ENCODE measurements at places on chromosomes 3 and 15.

- DNase-seq, result no peak
Measured at GRCh38 chr15:40310001-40310959, 2.5 kb upstream of the PLCB2 start.

DNA sequence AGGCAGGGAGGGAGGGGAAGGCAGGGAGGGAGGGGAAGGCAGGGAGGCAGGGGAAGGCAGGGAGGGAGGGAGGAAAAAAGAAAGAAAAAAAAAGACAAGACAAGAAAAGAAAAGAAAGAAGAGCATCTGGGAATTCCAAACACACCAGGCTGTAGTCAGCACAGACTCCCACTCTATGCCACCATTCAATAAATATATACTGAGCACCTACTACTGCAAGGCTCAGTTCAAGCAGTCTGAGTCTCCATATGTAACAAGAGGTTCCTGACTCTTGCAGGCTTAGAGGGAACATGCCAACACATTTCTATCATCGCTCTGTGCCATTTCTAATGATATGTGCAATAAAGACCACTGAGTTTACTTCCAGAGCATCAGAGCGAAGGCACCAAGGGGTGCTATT is 47.7 kb downstream of the ANXA2 start:
- DNase-seq, result no peak

DNA sequence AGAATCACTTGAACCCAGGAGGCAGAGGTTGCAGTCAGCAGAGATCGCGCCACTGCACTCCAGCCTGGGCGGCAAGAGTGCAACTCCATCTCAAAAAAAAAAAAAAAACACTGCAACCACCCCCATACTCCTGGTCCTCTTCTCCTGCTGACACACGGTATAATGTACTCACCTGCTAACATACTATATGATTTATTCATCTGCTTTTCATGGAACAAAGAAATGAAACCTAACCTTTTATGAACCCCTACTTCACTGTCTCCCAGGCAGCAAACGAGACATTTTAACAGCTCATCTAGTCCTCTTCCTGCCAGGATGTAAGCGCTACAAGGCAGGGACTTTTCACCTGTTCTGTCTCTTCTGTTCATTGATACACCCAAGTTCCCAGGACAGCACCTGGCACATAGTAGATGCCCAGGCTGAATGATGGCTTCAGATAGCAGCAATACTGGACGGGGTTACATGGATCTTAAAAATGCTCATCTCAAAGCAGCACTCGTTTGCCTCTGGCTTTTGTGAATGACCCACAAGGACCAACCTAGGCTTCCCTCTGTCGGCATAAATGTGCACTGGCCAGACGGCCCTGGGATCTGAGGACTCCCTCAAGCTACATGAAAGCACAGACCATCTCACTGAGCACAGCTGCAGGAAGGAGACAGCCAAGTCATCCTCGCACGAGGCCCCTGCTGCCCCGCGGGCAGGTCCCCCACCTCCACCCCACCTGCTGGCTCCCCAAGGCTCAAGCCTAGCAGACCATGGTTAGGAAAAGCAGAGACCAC is 20.3 kb downstream of the XXYLT1 start:
- DNase-seq, result no peak

DNA sequence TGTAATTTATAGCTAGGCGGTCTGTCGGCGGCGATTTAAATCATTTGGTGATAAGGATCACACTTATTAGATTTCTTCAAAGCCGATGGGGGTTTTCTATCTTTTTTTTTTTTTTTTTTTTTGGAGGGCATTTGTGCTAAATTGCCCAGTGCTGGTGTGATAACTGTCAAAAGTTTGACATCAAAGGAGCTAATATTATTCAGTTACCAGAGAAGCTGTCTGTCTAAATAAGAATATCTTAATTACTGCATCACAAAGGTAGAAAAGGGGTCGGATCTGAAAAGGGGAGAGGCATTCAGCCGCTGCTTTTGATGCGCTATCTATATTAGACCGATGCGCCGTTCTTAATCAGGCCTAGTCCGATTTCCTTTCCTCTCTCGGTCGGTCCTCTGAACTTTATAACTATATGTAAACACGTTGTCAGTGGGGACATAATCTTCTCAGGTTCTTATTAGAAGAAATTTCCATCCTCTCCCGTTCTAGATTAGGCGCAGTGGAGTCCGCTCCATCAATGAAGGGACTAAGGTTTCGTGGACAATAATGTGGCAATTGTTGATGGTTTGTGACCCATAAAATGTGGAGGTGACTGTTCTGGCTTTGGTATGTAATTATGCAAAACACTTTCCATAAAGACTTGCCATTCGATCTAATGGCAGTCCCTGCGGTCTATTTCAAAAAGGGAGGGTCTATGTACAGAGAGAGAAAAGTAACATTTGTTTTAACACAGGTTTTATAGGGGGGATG is 31.7 kb downstream of the NR2F2 start:
- no peak for DNase-seq

GRCh38 chr3:11089931-11090330 is 64.4 kb upstream of the HRH1 start:
- DNase-seq, result no peak

- DNase-seq, result no peak
Measured at GRCh38 chr3:12178091-12178820, 19.5 kb upstream of the TIMP4 start.

DNA sequence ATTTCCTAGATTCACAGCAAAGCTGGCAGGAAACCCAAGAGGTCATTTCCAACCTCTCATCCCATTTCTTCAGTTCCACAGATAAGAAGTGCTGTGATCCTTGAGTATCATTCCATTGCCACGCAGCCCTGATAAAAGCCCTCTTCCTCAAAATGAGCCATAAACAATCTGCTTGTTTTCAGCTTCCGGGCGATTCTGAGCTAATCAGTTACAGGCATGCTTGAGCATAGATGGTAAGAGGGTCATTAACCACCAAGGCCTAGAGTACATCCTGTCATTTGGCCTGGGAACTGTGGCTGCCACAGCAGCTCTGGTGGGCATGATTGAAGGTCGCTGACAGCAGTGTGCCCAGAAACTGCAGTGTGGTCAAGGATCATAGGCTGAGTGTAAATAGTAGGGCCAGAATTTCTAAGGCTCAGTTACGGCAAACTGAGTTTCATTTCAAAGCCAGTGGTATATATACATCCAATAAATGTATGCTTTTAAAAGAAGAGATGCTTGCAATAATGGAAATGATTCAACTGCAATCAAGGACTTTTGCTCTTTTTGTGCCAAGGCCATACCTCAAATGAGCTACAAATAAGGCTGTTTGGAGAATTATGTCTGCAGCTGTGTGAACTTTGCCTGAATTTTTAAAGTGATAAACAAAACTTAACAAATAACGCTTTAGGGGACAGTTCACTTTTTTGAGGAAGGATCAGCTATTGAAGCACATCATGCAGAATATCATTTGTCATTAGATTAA is 47.3 kb downstream of the P3H2 start:
- DNase-seq, result no peak

DNA sequence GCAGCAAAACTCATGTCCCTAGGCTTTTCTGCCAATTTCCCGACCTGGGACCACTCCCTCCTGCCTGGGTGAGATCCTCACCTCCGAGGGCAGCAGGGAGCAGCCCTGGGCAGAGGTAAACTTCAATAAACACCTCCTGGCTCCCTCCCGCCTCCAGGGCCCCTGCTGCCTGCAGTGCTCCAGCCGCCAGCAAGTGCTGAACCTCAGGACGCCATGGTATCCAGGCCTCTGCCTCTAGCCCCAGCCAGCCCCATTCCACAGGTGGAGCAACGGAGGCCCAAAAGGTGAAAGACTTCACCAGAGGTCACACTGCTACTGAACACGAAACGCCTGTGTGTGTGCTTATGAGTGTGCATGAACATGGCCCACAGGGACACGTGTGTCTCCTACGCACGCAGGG is 59.9 kb upstream of the LINGO1 start:
- DNase-seq, result no peak

DNA sequence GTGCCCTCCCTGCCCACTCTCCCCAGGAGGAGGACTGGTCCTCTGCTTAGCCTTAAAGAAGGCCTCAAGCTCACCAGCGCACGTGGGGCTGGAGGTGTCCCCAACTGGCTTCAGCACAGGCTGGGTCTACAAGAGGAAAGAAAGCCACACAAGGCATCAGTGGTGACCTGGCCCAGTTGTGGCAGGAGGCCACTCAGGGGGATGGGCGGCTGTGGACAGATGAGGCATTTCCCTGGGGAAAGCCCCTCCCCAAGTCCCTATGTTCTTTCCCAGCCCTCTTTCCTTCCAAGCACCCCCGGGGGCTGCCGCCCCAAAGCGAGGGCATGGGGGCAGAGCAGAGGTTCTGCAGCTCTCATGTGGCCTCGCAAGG is 155.2 kb upstream of the TLE3 start:
- DNase-seq, result no peak

DNA sequence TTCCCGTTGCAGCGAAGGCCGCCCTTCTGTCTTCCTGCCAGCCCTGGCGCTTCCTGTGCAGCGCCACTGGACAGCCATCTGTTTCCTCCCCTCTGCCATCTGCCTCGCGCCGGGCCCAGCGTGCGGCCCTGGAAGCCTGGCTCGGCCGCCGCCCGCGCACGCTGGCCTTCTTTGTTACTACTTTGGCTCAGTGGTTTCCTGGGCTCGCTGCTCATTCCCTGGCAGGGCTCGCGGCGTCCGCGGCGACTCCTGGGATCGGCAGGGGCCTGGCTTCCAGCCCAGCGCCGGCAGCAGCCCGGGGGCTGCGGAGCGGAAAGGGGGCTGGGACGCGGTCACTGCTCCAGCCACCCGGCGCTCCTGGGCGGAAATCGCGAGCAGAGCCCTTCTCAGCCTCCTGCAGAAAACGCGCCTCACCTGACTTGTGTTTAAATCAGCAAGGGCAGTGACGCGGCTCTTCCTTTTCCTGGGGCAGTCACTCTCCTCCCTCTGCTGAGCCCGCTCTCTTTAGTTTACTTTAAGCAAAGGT is 10.0 kb downstream of the CMTM7 start:
- DNase-seq, result no peak

- no peak for DNase-seq
Measured at GRCh38 chr3:81579744-81580143, 181.7 kb downstream of the GBE1 start.

DNA sequence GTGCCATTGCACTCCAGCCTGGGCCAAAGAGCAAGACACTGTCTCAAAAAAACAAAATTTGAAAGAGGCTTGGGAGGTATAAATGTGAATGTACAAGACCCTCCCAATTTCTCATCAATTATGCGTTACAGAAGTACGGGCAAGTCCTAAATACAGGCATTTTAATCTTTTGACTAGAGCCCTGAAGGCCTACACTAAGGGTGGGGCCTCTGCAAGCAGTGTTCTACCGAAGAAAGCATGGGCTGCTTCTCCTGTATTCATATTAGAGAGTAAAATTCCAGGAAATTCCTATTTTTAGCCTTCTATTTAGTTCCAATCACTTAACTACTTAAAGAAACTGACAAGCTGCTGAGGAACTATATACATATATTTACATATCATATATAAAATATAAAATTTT is 25.7 kb downstream of the PBRM1 start:
- no peak for DNase-seq

GRCh38 chr15:60052796-60053195 is 48.7 kb downstream of the FOXB1 start:
- no peak for DNase-seq

GRCh38 chr15:61764141-61764540 is 296.1 kb downstream of the VPS13C start:
- DNase-seq, result no peak

DNA sequence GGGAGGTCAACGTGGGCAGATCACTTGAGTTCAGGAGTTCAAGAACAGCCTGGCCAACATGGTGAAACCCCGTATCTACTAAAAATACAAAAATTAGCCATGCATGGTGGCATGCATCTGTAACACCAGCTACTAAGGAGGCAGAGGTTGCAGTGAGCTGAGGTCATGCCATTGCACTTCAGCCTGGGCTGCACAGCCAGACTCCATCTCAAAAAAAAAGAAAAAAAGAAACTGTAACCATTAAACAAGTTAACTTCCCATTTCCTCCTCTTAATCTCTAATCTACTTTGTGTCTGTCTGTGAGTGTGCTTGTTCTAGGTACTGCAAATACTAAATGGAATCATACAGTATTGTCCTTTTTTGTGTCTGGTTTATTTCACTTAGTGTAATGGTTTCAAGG is 2.7 kb downstream of the RBM6 start:
- DNase-seq, result no peak

GRCh38 chr3:133023362-133023761 is 14.8 kb upstream of the TMEM108 start:
- no peak for DNase-seq

DNA sequence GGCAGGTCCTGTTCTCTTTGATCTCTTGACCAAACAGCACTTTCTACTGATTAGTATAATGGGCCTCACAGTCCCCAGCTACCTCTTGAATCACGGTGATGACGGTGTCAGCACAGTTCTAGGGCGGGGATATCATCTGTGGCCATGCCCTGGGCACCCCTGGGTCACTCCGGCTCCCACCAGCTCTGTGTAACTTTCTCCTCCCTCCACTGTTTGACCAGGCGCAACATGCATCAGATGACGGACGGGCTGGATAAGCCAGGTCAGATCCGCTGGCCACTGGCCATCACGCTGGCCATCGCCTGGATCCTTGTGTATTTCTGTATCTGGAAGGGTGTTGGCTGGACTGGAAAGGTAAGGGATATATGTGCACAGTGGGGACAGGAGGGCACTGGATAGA is 29.6 kb downstream of the SLC6A1 start:
- no peak for DNase-seq

DNA sequence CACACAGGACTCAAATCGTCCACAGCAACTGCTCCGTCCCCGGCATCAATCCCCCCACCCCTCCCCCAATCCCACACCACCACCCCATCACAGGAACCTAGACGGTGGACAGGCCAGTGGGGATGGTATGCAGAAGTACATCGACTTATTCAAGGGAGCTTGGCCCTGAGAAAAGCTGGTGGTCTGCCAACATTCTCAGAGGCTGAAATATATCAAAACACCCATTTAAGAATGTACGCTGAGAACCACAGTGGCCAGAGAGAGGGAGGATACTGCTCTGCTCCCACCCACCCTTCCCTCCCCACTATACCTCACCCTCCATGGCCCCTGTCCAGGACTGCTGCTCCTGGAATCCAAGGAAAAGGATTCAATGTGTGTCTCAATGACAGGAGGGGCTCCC is 12.4 kb upstream of the USP3 start:
- DNase-seq, result no peak

- no peak for DNase-seq
Measured at GRCh38 chr3:149514471-149514870, 40.0 kb downstream of the TM4SF4 start.

GRCh38 chr3:121063628-121064027 is 155.6 kb downstream of the STXBP5L start:
- no peak for DNase-seq

DNA sequence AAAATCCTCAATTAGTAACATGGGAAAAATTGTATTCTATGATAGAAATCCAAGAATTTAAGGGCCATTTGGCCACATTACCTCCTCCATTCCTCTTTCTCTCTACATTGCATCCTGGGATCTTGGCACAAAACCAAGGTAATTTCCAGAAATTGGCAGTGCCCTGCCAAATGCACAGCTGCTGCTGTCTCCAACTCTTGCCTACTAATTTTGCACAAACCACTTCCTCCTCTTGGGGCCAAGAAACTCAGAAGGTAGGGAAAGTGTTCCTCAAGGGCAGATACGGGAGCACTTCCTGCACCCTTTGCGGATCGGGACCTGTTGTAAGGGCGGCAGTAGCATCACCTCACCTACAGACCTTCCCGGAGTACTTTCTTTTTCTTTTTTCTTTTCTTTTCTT is 57.8 kb downstream of the MAP3K13 start:
- no peak for DNase-seq

- no peak for DNase-seq
Measured at GRCh38 chr15:78997981-78998499, 53.2 kb upstream of the CTSH start.
